ENCODE measurements at places on chromosomes 7 and 10.

GRCh38 chr7:138873220-138873892 is 75.4 kb upstream of the ATP6V0A4 start:
- H3K27me3 ChIP-seq, result no peaks in the 10 kb centered on the region
- DNase-seq, result no peak
- no peak overlapping the region for H3K4me3 ChIP-seq
- peaks cover 9% of the 10 kb centered on the region for H3K36me3 ChIP-seq
- no peaks in the 10 kb centered on the region for H3K4me1 ChIP-seq
- no peak overlapping the region for H3K27ac ChIP-seq

DNA sequence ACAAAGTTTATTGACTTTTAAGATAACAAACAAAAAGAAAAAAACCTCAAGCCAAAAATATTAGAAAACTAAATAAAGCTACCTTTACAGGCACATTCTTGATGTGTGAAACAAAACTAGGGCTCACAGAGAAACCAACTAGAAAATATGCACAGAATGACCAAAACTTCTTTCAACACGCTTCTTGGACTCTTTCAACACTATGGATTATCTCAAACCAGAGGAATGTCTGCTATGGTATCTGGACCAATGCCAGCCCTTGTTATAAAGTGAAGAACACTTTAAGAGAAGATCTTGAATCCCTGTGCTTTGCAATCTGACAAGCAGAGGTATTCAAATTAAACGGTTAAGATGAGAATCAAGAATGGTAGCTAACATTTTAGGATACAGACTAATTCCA is 76.6 kb downstream of the DNAJC1 start:
- no peaks in the 10 kb centered on the region for H3K4me1 ChIP-seq
- no peak overlapping the region for H3K4me3 ChIP-seq
- no peak for DNase-seq
- no peaks in the 10 kb centered on the region for H3K27me3 ChIP-seq
- H3K36me3 ChIP-seq, result no peaks in the 10 kb centered on the region

GRCh38 chr10:130545122-130545521 is 408.9 kb downstream of the GLRX3 start:
- H3K4me3 ChIP-seq, result no peak overlapping the region
- DNase-seq, result no peak
- H3K36me3 ChIP-seq, result no peaks in the 10 kb centered on the region

- no peak for DNase-seq
- H3K4me1 ChIP-seq, result no peaks in the 10 kb centered on the region
- no peaks in the 10 kb centered on the region for H3K27me3 ChIP-seq
- H3K27ac ChIP-seq, result no peak overlapping the region
- no peak overlapping the region for H3K4me3 ChIP-seq
- H3K36me3 ChIP-seq, result no peaks in the 10 kb centered on the region
Measured at GRCh38 chr7:22640269-22640668, 86.7 kb upstream of the IL6 start.

GRCh38 chr7:67661-68395 is 124.5 kb upstream of the FAM20C start:
- H3K4me3 ChIP-seq, result no peak overlapping the region
- peak; percentile 18 for DNase-seq
- no peaks in the 10 kb centered on the region for H3K27me3 ChIP-seq
- H3K27ac ChIP-seq, result peak overlapping the region; percentile 47
- H3K4me1 ChIP-seq, result peaks cover 12% of the 10 kb centered on the region

GRCh38 chr7:127893547-127893946 is 137.7 kb downstream of the LRRC4 start:
- peaks cover 4% of the 10 kb centered on the region for H3K4me1 ChIP-seq
- no peaks in the 10 kb centered on the region for H3K27me3 ChIP-seq
- no peak for DNase-seq
- H3K36me3 ChIP-seq, result peaks cover 13% of the 10 kb centered on the region

DNA sequence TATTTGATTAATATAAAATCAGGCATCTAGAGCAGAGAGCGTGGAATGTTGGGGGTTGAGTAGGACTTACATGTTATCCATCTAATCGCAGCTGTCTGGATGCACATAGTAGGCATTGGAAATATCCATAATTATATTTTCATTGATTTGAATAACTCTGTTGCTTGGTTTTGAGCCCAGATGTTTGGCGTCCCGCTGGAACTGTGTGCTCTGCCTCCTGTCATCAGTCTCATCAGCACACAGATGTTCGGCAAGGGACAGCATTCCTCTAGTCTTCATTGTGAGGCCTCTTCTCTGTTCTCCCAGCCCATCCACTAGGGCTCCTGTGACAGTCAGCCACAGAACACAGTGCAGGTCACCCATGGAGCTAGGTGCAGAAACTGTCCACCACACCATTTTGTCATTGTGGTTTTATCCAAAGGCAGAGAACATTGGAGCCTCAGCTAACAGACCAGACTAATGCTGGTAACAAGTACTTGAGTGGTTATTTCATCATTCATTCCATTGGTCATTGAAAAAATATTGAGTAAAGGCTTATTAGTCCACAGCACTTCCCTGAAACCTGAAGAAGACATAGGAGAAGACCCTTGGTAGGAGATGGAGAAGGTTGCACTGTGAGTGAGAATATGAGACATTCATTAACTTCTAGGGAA is 927.4 kb downstream of the LRMDA start:
- no peaks in the 10 kb centered on the region for H3K4me1 ChIP-seq
- H3K4me3 ChIP-seq, result no peak overlapping the region
- no peaks in the 10 kb centered on the region for H3K36me3 ChIP-seq
- H3K27me3 ChIP-seq, result no peaks in the 10 kb centered on the region

- no peaks in the 10 kb centered on the region for H3K4me1 ChIP-seq
- H3K4me3 ChIP-seq, result no peak overlapping the region
- H3K27ac ChIP-seq, result no peak overlapping the region
- no peaks in the 10 kb centered on the region for H3K36me3 ChIP-seq
- DNase-seq, result no peak
Measured at GRCh38 chr10:44186150-44186549, 198.7 kb downstream of the CXCL12 start.

- DNase-seq, result no peak
- no peak overlapping the region for H3K27ac ChIP-seq
- peaks cover 7% of the 10 kb centered on the region for H3K27me3 ChIP-seq
- H3K36me3 ChIP-seq, result no peaks in the 10 kb centered on the region
Measured at GRCh38 chr7:156168434-156168833, 356.2 kb upstream of the SHH start.

- no peak overlapping the region for H3K4me3 ChIP-seq
- H3K27ac ChIP-seq, result no peak overlapping the region
- H3K4me1 ChIP-seq, result no peaks in the 10 kb centered on the region
- H3K36me3 ChIP-seq, result no peaks in the 10 kb centered on the region
- H3K27me3 ChIP-seq, result no peaks in the 10 kb centered on the region
Measured at GRCh38 chr10:13422800-13423199, 74.7 kb upstream of the SEPHS1 start.
